ENCODE measurements at places on chromosomes 12 and 14. TPM values are rescaled to one million over a fixed set of nuclear protein-coding genes. Genes with fewer than 3 reads are reported as not detected.
A peak's percentile ranks its signal among the peaks of the same experiment; 100 is the strongest.

GRCh38 chr12:91109148-91109564 lies 2.1 kb downstream of the LUM start:
- H3K4me1 ChIP-seq: no peaks in the 10 kb centered on the region
- no peaks in the 10 kb centered on the region for H3K27me3 ChIP-seq
- no peaks in the 10 kb centered on the region for H3K36me3 ChIP-seq
- H3K4me3 ChIP-seq: no peak overlapping the region
- peak; percentile 20 for DNase-seq

DNA sequence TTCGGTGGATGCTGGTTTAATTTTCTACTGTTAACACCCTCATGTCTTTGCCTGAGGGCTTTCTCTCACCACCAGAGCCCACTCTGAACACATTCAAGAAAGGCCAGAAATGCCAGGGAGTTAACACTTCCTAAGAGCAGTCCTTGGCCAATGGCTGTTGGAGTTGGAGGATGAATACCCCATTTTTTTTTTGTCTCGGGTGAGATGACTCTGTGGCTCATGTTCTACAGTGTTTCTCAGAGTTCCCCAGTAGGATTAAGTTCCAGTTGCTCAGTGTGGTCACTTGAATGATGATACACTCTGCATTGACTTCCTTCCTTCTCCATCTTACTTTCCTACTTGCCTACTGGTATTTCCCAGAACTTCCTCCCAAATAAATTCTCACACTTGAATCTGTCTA lies 65.8 kb downstream of the FOS start:
- H3K4me3 ChIP-seq: no peak overlapping the region
- no peak for DNase-seq
- no peak overlapping the region for H3K27ac ChIP-seq

DNA sequence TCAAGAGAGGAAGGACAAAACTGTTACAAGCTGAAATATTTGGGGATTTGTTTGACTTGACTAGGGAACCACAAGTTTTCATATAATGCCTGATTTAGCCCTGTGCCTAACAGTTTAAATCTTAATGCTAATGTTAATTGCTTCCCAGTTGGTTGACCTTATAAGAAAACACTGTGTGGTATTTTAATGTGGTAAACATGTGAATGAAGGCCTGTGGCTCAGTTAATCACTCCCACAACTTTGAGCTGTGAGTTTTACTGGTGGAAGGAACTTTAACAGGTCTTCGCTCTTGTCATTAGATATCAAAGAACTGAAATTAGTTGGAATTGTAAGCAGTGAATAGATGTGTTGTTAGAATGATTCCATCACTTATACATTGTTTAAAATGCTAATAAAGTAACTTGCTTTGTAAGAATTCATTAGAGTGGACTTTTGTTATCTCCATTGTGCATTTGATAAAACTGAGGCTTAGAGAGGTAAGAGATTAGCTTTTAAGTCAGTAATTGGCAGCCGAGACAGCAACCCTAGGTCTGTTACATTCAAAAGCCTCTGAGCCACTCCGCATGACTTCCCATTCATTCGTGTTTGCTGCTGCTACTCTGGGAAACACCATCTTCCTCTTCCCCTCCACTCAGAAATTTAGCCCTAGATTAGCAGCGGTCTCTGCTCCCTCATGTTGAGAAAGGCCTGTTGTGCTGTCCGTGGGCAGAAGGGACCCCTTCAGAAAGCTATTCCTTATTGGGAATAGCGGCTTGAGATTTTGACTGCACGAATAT lies 1.0 kb upstream of the TBK1 start:
- H3K4me1 ChIP-seq: peaks cover 40% of the 10 kb centered on the region
- H3K36me3 ChIP-seq: peaks cover 1% of the 10 kb centered on the region
- H3K4me3 ChIP-seq: peak overlapping the region; percentile 98
- DNase-seq: peak; percentile 27

GRCh38 chr12:77847680-77848431 lies 17.2 kb downstream of the NAV3 start:
- no peak overlapping the region for H3K27ac ChIP-seq
- H3K4me3 ChIP-seq: no peak overlapping the region
- no peaks in the 10 kb centered on the region for H3K27me3 ChIP-seq
- DNase-seq: no peak
- no peaks in the 10 kb centered on the region for H3K36me3 ChIP-seq
- 0 out of 2 replicates have a peak, but pooled peaks cover 5% of the 10 kb centered on the region for H3K4me1 ChIP-seq

Gene MIA2
- total RNA-seq: 158 TPM

Gene SOCS2
- 2.4 TPM for total RNA-seq

DNA sequence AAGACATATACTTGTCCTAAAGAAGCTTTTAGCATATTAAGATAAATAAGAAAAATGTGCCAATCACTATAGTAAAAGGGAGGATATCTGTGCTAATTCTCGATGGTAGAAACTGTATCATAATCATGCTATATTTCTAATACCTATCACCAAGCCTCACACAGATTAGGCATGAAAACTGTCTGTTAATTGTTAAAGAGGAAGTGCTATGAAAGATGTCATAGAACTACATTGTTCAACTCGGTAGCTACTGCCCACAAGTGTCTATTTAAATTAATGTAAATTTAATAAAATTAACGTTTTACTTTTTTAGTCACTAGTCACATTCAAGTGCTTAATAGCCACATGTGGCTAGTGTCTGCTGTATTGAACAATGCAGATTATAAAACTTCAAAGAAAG lies 77.5 kb upstream of the KICS2 start:
- DNase-seq: no peak
- H3K4me3 ChIP-seq: no peak overlapping the region
- no peaks in the 10 kb centered on the region for H3K4me1 ChIP-seq
- no peak overlapping the region for H3K27ac ChIP-seq

GRCh38 chr14:89425931-89426330 lies 8.9 kb upstream of the FOXN3 start:
- peaks cover 57% of the 10 kb centered on the region for H3K4me1 ChIP-seq
- DNase-seq: peak; percentile 41
- H3K27me3 ChIP-seq: no peaks in the 10 kb centered on the region
- H3K4me3 ChIP-seq: no peak overlapping the region

GRCh38 chr14:61264651-61265050 lies 16.5 kb downstream of the TMEM30B start:
- H3K4me1 ChIP-seq: peaks cover 9% of the 10 kb centered on the region
- H3K27me3 ChIP-seq: no peaks in the 10 kb centered on the region
- no peak for DNase-seq
- H3K4me3 ChIP-seq: no peak overlapping the region
- no peak overlapping the region for H3K27ac ChIP-seq

DNA sequence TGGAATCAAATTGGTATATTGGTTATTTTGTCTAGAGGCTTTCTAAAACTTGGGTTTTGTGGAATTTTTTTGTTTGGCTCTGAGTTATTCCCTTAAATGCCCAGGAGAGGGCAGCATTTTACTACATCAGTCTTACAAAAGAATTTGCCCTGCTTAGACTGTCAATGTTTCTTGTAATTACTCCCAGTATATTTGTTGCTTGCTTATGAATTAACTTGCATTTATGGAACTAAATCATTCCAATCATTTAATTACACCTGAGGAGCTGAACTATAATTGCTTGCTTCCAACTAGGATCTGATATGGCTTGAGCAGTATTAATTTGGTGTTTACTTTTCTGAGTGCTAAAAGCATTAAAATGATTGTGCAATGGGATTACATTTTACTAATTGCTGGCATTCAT lies 48.7 kb downstream of the MIPOL1 start:
- peak; percentile 86 for DNase-seq
- no peak overlapping the region for H3K4me3 ChIP-seq
- no peaks in the 10 kb centered on the region for H3K27me3 ChIP-seq
- H3K36me3 ChIP-seq: peaks cover 7% of the 10 kb centered on the region

GRCh38 chr12:76317976-76318375 lies 30.2 kb downstream of the BBS10 start:
- no peak for DNase-seq
- H3K4me3 ChIP-seq: no peak overlapping the region
- no peaks in the 10 kb centered on the region for H3K27me3 ChIP-seq
- H3K27ac ChIP-seq: no peak overlapping the region
- no peaks in the 10 kb centered on the region for H3K4me1 ChIP-seq

DNA sequence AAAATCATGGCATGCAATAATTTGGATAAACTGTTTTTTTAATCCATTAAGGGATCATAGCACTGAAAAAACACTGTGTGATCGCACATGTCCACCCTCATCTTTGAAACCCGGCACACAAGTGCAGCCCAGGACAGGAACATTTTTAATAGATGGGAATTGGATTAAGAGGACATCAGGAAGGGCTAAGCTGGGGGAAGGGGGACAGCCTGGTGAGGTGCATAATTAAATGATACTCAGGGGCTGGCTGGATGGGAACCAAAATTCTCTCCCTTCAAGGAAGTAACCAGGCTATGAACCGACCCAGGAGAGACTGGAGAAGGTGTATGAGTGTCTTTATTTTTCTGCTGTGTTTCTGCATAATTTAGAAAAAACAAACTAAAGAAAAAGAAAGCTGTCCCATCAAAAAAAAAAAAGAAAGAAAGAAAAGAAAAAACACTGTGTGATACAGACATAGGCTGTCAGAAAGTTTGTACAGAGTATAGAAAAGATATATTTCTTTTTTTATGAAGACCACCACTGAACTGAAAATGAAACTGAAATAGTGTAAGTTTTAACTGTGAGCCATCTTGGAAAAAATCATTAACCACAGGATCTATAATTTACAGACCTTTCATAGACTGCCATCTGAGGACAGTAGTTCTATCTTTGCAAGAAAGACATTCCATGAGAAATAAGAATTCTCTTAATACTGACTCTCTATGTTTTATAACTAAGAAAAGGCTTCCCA lies 75.1 kb upstream of the SLC38A4 start:
- H3K36me3 ChIP-seq: no peaks in the 10 kb centered on the region
- no peaks in the 10 kb centered on the region for H3K4me1 ChIP-seq
- no peak overlapping the region for H3K27ac ChIP-seq
- H3K27me3 ChIP-seq: no peaks in the 10 kb centered on the region

DNA sequence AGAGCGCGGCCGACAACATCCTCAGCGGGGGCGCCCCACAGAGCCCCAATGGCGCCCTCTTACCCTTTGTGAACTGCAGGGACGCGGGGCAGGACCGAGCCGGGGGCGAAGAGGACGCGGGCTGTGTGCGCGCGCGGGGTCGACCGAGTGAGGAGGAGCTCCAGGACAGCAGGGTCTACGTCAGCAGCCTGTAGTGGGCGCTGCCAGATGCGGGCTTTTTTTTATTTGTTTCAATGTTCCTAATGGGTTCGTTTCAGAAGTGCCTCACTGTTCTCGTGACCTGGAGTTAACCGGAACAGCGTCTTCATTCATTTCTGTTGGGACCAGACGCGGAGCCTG lies 103.8 kb upstream of the FKBP4 start:
- DNase-seq: no peak
- H3K27me3 ChIP-seq: peaks cover 69% of the 10 kb centered on the region
- no peak overlapping the region for H3K4me3 ChIP-seq
- H3K36me3 ChIP-seq: no peaks in the 10 kb centered on the region
- no peaks in the 10 kb centered on the region for H3K4me1 ChIP-seq

- no peaks in the 10 kb centered on the region for H3K36me3 ChIP-seq
- no peaks in the 10 kb centered on the region for H3K4me1 ChIP-seq
- no peak overlapping the region for H3K27ac ChIP-seq
- no peak overlapping the region for H3K4me3 ChIP-seq
- DNase-seq: no peak
- H3K27me3 ChIP-seq: no peaks in the 10 kb centered on the region
These were observed 108.8 kb downstream of the CRACR2A start for GRCh38 chr12:3644104-3644503.

DNA sequence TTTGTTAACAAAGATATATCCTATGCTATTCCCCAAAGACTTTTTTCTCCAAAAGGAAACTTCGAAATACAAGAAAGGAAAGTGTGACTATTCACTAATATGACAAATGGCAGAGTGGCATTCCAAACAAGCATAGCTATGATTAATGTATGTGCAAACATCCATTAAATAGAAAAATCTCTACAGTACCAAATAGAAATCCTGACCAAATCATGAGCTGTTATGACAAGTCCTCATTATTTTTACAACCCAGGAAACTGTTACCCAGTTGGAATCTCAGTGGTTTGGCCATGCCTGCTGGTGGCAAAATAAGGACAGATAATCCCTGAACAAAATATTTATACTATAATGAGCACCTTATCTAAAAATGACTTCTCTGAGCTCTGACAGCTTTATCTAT lies 202.1 kb downstream of the SEC23A start:
- no peaks in the 10 kb centered on the region for H3K27me3 ChIP-seq
- no peak overlapping the region for H3K4me3 ChIP-seq
- H3K27ac ChIP-seq: no peak overlapping the region
- H3K36me3 ChIP-seq: no peaks in the 10 kb centered on the region

GRCh38 chr12:96516472-96517430 lies 27.4 kb downstream of the CFAP54 start:
- no peak overlapping the region for H3K27ac ChIP-seq
- peak; percentile 43 for DNase-seq
- no peaks in the 10 kb centered on the region for H3K36me3 ChIP-seq

- H3K27ac ChIP-seq: no peak overlapping the region
- no peaks in the 10 kb centered on the region for H3K36me3 ChIP-seq
- H3K27me3 ChIP-seq: no peaks in the 10 kb centered on the region
- H3K4me3 ChIP-seq: no peak overlapping the region
- H3K4me1 ChIP-seq: no peaks in the 10 kb centered on the region
These were observed 100.6 kb downstream of the DACT1 start for GRCh38 chr14:58738189-58738836.

Gene RPGRIP1
- total RNA-seq: 0.13 TPM

Gene SPTB
- not detected for total RNA-seq

DNA sequence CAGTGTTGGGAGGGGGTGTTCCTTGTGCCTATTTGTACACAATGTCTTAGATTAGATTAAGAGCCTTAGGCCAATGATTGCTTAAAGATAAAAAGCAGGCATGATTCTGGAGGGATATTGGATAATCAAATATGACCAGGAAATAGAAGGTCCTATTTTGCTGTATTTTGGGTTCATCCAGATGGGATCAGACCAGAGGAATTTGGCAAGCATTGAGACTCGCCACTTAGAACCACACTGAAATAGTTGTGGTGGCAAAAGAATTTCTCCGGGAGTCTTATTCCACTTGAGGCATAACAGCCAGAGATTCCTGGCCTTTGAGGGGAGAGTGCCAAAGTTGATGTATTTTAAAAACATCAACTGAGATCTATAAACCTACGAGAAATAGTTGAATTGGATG lies 327.2 kb downstream of the RAD51B start:
- H3K27me3 ChIP-seq: no peaks in the 10 kb centered on the region
- no peak for DNase-seq
- no peak overlapping the region for H3K4me3 ChIP-seq
- peaks cover 24% of the 10 kb centered on the region for H3K4me1 ChIP-seq
- H3K27ac ChIP-seq: no peak overlapping the region

- no peak for DNase-seq
- H3K4me1 ChIP-seq: no peaks in the 10 kb centered on the region
- no peak overlapping the region for H3K4me3 ChIP-seq
- H3K27ac ChIP-seq: no peak overlapping the region
These were observed 205.4 kb downstream of the CALM1 start for GRCh38 chr14:90602088-90602687.

GRCh38 chr12:53754633-53755264 lies 3.0 kb upstream of the CISTR start:
- no peak overlapping the region for H3K27ac ChIP-seq
- no peaks in the 10 kb centered on the region for H3K36me3 ChIP-seq
- no peak overlapping the region for H3K4me3 ChIP-seq
- no peak for DNase-seq

Gene TPPP2
- total RNA-seq: 0.58 TPM

GRCh38 chr14:20522332-20522731 lies 17.0 kb downstream of the RNASE10 start:
- no peak overlapping the region for H3K27ac ChIP-seq
- H3K4me3 ChIP-seq: no peak overlapping the region
- H3K27me3 ChIP-seq: no peaks in the 10 kb centered on the region
- DNase-seq: no peak
